AML-193 (cell line): ENCODE measurements at places on chromosomes 2 and 18.
A peak's percentile ranks its signal among the peaks of the same experiment; 100 is the strongest.

- no peak for DNase-seq
These were observed 820.8 kb downstream of the TDRD15 start for GRCh38 chr2:21944536-21944935.

GRCh38 chr2:168120730-168121129 lies 126.7 kb downstream of the STK39 start:
- no peak for DNase-seq

DNA sequence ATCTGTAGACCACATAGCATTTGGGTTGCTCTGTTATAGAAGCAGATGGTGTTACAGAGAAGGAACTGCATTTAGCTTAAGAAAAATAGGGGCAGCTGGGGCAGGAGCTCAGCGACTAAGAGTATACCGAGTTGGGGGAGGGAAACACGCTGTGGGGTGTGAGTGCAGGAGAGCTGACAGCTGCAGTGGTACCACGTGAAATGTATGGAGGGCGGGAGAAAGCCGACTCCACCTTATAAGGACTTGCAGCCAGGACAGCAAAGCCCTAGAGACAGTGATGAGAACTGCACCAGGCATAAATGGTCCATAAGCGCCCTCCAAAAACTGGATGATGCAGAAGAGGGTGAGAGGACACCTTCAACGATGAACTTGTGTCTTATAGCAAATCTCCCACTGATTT lies 237.6 kb downstream of the PRKCE start:
- DNase-seq: no peak

- no peak for DNase-seq
These were observed 144.1 kb downstream of the ZFP36L2 start for GRCh38 chr2:43082111-43082894.

GRCh38 chr2:118801151-118801550 lies 46.3 kb downstream of the EN1 start:
- no peak for DNase-seq

DNA sequence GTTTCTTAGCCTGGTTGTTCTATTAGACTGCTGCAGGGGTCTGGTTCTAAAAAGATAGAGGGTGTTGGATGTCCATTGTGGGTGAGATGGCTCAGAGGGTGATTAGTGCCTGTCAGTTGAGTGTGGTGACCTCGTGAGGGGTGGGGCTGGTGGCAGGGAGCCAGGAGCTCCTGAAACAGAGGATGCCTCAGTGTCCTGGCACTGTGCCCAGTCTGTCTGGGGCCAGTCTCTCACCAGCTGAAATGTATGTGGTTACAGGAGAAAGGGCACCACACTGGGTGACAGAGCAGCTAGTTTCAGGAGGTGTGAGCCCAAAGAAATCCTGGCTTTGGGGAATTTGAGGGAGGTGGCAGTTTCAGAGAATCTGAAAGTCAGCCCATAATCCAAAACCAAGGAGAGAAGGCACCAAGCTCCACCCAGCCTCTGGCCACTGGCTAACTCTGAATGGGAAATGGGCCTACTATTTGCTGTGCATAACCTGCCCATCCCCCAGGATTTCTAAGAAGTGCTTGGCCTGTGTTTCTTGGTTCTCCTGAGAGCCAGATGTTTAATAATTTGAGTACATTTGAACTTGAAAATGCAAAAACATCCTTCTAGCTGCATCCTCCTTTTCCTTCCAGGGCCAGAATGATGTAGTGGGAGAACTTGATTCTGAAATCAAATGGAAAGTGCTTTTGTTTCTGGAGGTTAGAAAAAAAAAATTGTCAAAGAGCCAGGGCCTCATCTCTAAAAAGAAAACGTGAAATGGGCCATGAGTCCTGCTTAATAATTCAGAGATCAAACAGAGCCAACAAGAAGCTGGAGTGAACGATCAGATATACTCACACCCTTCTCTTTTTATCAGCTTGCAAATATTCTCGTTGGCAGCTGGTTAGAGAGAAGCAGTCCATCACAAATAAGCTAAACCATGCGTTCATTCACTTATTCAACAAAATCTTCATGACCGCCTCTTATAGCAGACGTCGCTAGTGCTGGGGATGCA lies 92.3 kb downstream of the B3GNT2 start:
- peak; percentile 77 for DNase-seq

- peak; percentile 51 for DNase-seq
These were observed 123.9 kb upstream of the SLC1A4 start for GRCh38 chr2:64865073-64865830.

DNA sequence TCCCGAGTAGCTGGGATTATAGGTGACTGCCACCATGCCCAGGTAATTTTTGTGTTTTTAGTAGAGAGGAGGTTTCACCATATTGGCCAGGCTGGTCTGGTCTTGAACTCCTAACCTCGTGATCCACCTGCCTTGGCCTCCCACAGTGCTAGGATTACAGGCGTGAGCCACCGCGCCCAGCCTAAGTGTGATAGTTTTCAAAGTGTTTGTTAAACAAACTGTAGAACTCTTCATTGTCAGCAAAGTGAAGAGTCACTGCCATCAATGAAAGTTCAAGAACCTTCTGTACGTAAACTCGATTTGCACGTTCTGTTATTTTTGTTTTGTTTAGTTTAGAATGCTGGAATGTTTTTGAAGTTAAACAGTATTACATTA lies 18.0 kb upstream of the SOS1 start:
- DNase-seq: no peak

DNA sequence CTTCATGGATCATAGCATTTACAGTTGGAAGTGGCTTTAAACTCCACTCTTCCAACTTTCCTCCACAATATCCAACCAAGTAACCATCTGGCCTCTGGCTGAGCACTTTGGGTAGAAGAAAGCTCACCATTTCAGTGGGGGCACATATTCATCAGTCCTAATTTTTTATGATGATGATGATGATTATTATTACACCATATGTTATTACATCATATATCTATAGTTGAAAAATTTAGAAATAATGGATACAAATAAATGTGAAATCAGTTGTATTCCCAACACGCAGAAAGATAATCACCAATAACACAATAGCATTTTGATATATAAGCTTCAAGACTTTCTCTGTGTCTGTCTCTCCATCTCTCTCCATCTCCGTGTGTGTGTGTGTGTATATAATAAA lies 26.6 kb upstream of the ZCCHC2 start:
- DNase-seq: no peak

GRCh38 chr18:47100212-47100831 lies 50.0 kb downstream of the HDHD2 start:
- peak; percentile 49 for DNase-seq

DNA sequence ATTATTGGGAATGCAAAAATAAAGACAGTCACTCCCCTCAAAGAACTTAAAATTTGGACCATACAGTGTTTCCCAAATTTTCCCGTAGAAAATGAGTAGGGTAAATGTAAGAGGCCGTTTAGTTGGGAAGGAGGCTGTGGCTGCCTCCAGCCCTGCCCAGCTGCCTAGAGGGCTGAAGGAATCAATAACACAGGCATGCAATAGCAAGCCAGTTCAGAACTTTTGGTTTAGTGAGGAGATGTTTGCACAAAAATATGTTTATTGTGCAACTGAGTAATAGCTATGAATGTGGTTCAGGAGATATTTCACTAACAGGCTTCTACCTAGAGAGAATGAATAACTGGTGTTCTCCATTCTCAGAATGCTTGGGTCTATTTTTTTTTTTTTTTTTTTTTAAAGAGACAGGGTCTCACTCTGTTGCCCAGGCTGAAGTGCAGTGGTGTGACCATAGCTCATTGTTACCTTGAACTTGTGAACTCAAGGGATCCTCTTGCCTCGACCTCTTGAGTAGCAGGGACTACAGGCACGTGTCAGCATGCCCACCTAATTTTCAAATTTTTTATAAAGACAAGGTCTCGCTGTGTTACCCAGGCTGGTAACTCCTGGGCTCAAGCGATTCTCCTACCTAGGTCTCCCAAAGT lies 23.6 kb downstream of the UGP2 start:
- no peak for DNase-seq

DNA sequence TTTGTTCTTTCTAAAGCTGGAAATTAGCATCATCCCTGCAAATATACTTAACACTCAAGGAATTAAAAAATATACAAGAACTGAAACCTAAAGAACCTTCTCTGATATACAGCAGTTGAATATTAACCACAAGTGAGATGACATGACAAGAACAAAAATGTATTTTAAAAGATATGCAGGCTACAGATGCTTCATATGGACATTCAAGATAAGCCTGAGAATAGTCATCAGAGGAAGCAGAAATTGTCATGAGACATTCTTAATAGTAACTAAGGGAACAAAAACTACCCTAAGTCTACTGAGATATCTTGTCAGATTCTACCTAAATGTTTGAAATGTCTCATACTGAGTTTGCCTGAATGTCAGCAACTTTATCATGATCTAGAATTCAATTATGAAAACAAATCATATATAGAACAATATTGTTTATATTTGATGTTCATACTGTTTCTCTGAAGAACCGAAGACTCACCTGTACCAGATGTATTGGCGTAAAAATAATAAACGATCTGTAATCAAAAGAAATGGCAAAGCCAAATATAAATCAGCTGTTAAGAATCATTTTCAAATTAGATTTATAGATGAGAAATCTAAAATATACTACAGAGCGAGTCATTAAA lies 4.7 kb downstream of the NBAS start:
- DNase-seq: no peak

- no peak for DNase-seq
These were observed 20.7 kb downstream of the TOGARAM2 start for GRCh38 chr2:29001806-29002205.

- DNase-seq: no peak
These were observed 109.8 kb upstream of the SIX2 start for GRCh38 chr2:45119038-45119437.

GRCh38 chr18:52979892-52980291 lies 639.9 kb downstream of the DCC start:
- no peak for DNase-seq
